ENCODE measurements at places on chromosomes 6 and 20. TPM values are rescaled to one million over a fixed set of nuclear protein-coding genes. Genes with fewer than 3 reads are reported as not detected.

- no peak for DNase-seq
Measured at GRCh38 chr20:24993337-24994185, 1.0 kb upstream of the APMAP start.

- DNase-seq, result no peak
Measured at GRCh38 chr6:25215881-25216280, 63.3 kb upstream of the CARMIL1 start.

- peak; percentile 17 for DNase-seq
Measured at GRCh38 chr20:18007534-18008292, 38.9 kb downstream of the MGME1 start.

GRCh38 chr20:64103871-64104666 is 3.3 kb downstream of the NPBWR2 start:
- DNase-seq, result peak; percentile 3

- DNase-seq, result no peak
Measured at GRCh38 chr6:116397914-116398313, 27.2 kb downstream of the DSE start.

GRCh38 chr6:42017021-42017643 is 33.2 kb upstream of the TAF8 start:
- no peak for DNase-seq

- DNase-seq, result peak; percentile 93
Measured at GRCh38 chr20:23161968-23162696, 76.0 kb upstream of the CD93 start.

- no peak for DNase-seq
Measured at GRCh38 chr6:126439040-126439439, 99.1 kb downstream of the CENPW start.

The C20orf141 gene
- total RNA-seq, result not detected

The SIRPB1 gene
- 0.14 TPM for total RNA-seq

The RSPH9 gene
- not detected for total RNA-seq

The WFDC12 gene
- total RNA-seq, result not detected

The MROH8 gene
- total RNA-seq, result 4.0 TPM
